ENCODE measurements at places on chromosomes 16 and 17.
A peak's percentile ranks its signal among the peaks of the same experiment; 100 is the strongest.

DNA sequence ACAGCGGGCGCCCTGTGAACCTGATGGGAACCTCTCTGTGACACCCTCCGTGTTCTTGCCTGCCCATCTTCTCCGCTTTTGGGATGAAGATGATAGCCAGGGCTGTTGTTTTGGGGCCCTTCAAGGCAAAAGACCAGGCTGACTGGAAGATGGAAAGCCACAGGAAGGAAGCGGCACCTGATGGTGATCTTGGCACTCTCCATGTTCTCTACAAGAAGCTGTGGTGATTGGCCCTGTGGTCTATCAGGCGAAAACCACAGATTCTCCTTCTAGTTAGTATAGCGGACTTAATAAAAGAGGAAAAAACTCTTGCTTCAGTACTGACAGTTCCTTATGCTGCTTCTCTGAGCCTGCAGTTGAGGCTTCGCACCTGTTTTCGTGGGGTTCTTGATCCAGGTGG lies 10.5 kb downstream of the CDK5RAP3 start:
- DNase-seq = peak; percentile 63

DNA sequence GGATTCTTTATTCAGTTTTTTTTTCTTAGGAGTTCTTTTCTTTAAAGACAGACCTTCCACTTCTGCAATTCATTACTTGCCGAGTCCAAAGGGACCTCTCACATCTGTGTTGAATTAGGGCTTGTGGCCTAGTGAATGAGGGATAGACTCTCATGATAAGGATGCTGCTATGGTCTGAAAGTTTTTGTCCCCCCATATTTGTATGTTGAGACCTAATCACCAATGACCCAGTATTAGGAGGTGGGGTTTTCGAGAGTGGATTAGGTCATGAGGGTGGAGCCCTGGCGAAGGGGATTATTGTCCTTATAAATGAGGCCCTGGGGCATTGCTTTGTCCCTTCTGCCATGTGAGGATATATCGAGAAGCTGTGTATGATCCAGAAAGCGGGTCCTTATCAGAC lies 9.5 kb downstream of the KRT12 start:
- no peak for DNase-seq

DNA sequence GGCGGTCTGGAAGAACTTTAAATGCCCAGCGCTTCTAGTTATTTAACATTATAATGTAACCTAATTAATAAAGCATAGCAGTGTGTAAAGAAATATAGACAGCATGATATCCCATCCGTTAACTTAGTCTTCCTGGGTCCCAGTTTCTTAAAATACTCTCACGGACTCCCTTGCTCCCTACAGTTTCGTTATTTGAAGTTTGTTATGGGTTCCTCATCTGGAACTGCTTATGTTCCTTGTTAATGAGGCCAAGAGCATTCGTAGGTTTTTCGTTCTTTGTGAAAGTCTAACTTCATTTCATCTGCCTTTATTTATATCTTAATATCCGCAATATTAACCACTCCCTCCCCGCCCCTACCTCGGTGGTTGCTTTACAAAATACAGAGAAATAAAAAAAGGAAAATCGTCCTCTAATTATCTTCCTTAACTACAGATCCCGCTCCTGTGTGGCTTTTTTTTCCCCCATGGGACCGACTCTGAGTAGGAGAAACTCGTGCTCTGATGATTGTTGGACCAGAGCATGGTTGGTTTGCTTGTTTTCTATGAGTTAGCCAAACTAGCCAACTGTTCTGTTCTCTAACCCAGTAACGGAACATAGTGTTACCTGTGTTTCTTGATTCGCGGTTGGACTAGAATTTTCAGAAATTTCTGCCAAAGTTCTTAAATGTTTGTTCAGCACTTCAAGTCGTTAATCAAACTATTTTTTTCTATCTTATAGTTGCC lies 863 bp downstream of the ADPRM start:
- no peak for DNase-seq

GRCh38 chr17:81086789-81087551 lies 52.0 kb downstream of the BAIAP2 start:
- DNase-seq = no peak

GRCh38 chr17:36578671-36579070 lies 13.0 kb upstream of the DHRS11 start:
- DNase-seq = no peak

DNA sequence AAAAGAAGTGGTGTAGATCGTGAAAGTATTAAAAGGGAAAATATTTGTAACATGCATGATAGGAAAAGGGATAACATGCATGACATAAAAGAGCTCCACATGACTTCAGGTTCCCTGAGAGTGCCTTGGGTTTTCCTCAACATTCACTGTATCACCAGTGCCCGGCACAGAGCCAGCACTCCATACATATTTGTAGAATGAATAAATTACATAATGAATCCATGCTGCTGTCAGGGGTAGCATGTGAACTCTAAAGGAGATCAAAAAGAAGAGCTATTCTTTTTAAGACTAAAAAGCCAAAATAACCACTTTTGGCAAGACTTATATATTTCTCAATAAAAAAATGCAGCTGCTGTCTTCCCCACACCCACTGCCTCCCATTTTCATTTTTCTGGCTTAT lies 2.7 kb upstream of the ZNF594 start:
- no peak for DNase-seq

DNA sequence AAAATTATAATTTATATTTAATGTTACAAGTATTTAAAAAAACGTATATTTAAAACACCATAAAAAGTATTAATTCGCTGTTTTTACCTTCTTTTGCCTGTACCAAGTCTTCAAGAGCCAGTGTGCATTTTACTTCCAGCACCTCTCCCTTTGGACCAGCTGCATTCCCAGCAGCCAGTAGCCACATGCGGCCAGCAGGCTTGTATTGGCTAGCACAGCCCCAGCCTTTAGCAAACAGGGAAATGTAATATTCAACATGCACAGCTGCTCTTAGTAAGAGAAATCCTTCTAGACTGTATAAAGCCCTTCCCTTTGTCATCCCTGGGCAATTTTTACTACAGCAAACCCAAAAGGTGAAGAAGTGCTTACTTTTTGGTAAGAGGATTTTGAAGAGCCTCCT lies 6.6 kb downstream of the DHODH start:
- no peak for DNase-seq

DNA sequence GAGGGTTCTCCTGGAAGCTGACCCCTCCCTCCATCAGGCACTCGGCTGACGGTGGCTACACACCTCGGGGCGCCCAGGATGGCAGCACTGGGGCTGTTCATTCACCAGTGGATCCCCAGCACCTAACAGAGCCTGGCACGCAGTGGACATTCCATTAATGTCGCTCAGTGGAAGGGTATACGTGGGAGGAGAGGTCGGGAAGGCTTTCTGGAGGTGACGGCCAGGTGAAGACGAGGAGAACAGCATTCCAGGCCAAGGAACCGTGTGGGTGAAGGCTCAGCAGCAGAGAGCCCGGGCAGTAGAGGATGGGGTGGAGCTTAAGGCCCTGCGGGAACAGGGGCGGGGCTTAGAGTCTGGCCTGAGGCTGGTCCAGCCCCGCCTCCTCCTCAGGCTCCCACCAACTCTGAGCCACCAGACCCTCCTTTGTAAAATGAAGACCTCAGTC lies 2.5 kb upstream of the HS3ST6 start:
- DNase-seq = no peak

GRCh38 chr16:2033057-2033908 lies 6.6 kb downstream of the NHERF2 start:
- no peak for DNase-seq

DNA sequence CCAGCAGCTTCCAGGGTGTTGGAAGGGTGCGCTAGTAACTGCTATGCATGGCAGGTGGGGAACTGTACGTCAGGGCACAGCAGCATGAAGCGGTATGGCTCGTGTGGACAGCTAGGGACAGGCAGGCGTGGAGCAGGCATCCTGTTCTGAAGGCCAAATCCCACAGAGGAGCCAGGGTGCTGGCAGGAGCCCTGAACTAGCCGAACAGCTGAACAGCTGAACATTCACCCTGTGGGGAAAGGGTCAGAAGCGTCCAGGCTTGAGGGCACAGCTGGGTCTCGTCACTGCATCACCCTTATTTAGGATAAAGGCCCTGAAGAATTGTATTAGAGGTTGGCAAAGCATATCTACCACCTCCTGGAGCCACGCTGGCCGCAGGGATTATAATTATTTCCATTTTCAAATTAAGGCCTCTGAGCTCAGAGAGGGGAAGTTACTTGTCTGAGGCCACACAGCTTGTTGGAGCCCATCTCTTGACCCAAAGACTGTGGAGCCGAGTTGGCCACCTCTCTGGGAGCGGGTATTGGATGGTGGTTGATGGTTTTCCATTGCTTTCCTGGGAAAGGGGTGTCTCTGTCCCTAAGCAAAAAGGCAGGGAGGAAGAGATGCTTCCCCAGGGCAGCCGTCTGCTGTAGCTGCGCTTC lies 3.3 kb upstream of the STH start:
- no peak for DNase-seq

DNA sequence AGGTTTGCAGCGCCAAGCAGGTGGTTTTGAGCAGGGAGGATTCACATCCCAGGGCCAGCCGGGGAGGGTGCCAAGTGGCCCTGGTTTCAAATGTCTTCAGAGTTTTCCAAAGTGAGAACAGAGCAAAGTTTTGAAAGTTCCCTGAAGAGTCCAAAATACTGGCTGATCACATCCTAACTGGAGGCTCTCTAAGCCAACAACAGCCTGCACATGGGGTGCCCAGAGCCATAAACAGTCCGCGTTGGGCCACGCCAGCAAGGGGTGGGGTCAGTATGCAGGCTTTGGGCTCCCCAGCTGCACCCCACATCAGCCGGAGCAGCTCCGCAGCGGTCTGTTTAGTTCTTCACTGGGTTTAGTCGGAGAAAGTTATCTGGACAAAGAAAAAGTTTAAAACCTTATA lies 150.9 kb downstream of the C16orf95 start:
- no peak for DNase-seq
